Activated naive CD4-positive, alpha-beta T cell (primary cell): ENCODE measurements at places on chromosomes 7 and 10.

GRCh38 chr7:27992755-27993493 is 187.7 kb downstream of the JAZF1 start:
- DNase-seq, result no peak

DNA sequence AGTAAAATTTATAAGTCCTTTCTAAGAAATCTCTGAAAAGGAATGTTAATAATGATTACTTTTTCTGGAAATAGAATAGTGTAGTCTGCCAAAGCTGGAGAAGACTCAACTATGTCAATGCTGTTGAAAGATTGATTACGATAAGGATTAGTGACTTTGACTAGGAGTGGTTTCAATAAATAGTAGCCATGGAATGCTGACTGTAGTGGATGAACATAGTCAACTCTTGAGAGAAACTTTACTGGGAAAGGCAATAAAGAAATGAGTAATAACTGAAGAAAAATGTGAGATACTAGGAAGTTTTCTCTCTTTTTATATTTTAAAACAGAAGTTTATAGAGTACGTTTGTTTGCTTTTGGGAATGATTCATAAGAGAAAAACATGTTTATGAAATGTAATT is 105.0 kb upstream of the CDK13 start:
- DNase-seq, result no peak

- DNase-seq, result no peak
Measured at GRCh38 chr10:68079434-68079833, 4.4 kb upstream of the HERC4 start.

DNA sequence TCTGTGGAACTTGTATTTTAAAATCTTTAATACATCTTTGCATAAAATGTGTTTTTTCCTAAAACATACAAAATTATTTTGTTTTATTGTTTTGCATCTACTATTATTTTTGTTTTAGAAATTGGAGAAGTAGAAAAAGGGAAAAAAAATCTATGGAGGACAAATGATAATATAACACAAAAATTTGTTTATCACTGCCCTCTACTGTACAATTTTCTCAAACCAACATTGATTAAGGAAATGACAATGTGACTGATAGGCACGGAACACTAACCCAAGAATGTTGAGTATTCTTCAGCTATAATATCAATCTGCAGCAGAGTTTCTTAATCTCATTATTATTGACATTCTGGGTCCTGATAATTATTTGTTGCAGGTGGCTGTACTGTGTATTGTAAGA is 9.5 kb upstream of the ING3 start:
- no peak for DNase-seq

GRCh38 chr7:38385682-38386081 is 112.2 kb upstream of the TARP start:
- DNase-seq, result no peak

DNA sequence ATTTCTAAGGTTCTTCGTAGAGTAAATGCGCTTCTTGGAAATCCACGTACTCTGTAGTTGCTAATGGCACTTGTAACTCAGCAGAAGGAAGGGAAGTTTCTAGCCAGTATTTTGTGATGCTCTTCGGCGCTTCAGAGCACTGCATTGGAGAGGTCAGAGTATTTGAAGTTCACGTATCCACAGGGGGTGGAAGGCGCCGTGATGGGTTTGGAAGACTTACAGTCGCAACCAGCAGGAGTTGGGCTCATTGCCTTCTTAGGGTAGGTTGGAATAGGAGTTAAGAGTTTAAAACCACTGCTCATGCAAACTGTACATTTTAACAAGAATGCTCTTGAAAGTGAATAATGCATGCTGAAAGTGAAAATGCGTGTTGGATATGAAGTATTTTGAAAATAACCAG is 49.1 kb downstream of the SHH start:
- no peak for DNase-seq

- no peak for DNase-seq
Measured at GRCh38 chr10:663831-664251, 25.6 kb downstream of the DIP2C start.
